ENCODE measurements at places on chromosomes 5 and 9.

DNA sequence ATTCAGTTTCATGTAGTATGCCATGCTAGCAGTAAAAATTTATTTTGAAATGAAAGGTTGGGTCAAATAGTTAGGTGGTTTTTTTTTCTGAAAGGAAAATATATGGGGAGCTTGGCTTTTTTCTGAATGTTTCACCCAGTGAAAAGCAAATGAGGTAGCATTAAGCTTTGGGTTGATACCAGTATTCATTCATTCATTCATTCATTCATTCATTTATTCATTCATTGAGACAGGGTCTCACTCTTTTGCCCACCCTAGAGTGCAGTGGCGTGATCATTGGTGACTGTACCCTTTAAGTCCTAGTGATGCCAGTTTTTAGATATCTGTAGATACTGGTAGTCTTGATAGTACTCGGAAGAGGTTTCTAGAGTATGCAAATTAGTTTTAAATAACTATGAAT lies 42.4 kb upstream of the LRRC70 start:
- no peak for DNase-seq

GRCh38 chr5:44538797-44539601 lies 149.8 kb upstream of the FGF10 start:
- no peak for DNase-seq

DNA sequence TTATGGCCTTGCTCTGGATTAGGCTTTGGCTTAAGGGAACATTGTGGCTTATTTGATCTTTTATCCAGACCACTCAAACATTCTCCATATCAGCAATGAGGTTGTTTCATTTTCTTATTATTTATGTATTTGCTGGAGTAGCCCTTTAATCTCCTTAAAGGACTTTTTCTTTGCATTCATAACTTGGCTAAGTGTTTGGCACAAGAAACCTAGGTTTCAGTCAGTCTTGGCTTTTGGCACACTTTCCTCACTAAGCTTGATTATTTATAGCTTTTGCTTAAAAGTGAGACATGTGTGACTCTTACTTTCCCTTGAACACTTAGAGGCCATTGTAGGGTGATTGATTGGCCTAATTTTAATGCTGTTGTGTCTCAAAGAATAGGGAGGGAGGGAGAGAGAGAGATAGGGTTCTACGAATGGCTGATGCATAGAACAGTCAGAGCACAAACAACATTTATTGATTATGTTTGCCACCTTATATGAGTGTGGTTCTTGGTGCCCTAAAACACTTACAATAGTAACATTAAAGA lies 2265.3 kb upstream of the C9orf72 start:
- DNase-seq, result no peak

- no peak for DNase-seq
Measured at GRCh38 chr9:130140706-130141105, 31.5 kb upstream of the NCS1 start.

DNA sequence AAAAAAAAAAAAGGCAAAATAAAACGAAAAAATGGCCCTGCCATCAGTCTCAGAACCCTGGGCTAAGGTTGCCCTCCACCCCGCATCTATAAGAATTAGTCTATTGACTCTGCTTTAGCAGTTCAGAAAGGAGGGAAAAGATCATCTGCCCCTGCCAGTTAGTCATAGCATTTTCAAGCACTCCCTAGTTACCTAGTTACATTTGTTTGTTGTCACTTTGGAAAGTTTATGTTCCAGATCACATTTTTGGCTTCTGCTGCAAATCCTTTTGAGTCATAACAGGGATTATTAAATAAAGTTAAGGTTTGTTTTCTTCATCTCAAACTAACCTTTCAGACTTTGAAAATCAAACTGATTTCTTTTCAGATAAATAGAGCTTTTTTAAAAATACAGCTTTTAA lies 52.1 kb downstream of the AQP7 start:
- no peak for DNase-seq

- DNase-seq, result no peak
Measured at GRCh38 chr5:97550164-97550563, 367.1 kb upstream of the RIOK2 start.

DNA sequence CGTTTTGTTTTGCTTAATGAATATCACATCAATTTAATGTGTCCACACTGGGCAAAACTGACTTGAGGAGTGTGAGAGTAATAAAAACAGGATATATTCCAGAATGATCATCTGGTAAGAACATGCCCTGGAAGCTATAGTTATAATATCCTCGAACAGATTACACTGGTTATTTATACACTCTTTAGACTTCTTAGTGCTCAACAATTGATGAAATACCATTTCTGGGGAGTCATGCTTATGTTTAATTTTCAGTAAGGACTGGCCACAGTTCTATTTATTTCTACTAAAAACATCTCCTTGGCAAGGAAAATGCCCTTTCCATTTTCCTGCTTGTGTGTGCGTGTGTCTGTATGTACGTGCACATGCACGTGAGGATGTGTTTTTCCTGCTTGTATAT lies 205.0 kb downstream of the TRIO start:
- no peak for DNase-seq

DNA sequence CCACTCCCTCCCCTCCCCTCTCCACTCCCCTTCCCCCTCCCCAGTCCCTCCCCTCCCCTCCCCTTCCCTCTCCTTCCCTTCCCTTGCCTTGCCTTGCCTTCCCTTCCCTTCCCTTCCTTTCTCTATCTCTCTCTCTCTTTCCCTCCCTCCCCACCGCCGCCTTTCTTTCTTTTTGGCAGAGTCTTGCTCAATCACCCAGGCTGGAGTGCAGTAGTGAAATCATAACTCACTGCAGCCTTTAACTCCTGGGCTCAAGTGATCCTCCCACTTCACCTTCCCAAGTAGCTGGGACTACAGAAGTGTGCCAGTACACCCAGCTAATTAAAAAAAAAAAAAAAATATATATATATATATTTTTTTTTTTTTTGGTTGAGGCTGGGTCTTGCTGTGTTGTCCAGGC lies 45.5 kb downstream of the IL31RA start:
- DNase-seq, result no peak

GRCh38 chr9:5446451-5447236 lies 3.7 kb upstream of the CD274 start:
- DNase-seq, result no peak

GRCh38 chr9:137296670-137297664 lies 5.1 kb downstream of the NRARP start:
- no peak for DNase-seq

- DNase-seq, result no peak
Measured at GRCh38 chr9:108211411-108211955, 644.3 kb downstream of the ACTL7B start.

DNA sequence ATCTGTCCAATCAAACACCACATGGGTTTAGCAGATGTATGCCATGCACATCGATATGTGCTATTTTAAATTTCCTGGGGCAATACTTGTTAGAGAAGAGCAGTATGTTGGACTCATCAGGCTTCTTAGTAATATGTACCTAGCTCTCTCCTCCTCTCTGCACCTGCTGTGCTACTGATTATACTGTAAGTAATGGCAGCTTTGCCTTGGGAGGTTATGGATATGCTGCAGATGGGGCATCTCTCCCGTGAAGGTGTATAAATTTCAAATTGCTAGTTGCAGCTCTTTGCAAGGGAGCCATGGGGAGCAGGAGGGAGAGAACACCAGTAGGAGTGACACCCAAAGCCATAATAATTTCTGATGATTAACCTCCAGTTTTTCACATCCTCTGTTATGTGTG lies 101.5 kb downstream of the SPATA31D1 start:
- no peak for DNase-seq

GRCh38 chr5:568061-568781 lies 43.9 kb upstream of the CEP72 start:
- no peak for DNase-seq

DNA sequence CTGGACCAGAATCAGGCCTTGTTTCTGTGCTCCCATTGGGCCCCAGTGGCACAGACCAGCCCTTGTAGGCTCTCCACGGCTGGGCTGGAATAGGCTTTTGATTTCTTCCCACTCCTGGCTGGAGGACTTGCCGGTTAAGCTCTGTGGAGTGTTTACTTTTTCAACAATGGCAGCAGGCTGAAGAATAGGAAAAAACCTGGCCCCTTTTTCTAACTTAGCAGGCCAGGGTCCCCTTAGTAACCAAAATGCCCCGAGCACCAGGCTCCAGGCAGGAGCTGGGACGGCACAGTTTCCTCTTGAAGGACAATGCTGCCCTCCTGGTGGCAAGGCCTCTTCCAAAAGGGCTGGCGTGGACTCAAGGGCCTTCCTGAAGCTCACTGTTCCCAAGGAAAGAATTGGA lies 230.3 kb downstream of the CRB2 start:
- DNase-seq, result no peak

DNA sequence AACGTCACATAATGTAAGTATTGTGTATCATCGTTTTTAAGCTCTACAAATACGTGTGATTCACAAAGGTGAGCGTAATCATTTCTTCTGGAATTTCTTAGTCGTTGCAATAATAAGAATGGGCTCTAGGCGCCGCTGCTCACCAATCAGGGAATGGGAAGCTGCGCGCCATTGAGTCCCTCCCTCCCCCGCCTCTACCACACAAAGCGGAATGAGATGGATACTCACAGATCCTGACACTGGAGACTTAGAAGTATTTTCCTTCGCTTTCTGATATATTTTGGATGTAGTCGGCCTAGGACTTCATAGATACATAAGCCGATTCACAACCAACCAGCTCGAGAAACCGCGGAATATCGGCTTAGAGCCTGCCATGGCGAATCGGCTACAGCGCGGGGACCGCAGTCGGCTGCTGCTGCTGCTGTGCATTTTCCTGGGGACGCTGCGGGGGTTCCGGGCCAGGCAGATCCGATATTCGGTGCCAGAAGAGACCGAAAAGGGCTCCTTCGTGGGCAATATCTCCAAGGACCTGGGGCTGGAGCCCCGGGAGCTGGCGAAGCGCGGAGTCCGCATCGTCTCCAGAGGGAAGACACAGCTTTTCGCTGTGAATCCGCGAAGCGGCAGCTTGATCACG lies at the start of gene PCDHGA11:
PCDHGA11 (plus strand) TSS at position 197 of the 634 bp plus-strand sequence; CDS start at position 374, 177 bp downstream.
- DNase-seq, result peak; percentile 27

DNA sequence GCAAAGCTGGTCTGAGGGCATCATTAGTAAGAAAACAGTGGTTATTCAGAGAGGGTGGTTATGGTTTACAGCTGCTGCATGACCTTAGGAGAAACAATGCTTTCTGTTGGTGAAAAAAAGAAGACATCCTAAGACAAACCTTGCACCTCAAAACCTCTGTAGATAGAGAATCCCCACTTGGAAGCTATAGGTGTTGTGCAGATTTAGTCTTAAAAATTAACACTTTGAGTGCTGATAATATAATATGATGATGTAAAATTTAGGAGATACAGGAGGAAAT lies 1.4 kb upstream of the PTTG1 start:
- no peak for DNase-seq

DNA sequence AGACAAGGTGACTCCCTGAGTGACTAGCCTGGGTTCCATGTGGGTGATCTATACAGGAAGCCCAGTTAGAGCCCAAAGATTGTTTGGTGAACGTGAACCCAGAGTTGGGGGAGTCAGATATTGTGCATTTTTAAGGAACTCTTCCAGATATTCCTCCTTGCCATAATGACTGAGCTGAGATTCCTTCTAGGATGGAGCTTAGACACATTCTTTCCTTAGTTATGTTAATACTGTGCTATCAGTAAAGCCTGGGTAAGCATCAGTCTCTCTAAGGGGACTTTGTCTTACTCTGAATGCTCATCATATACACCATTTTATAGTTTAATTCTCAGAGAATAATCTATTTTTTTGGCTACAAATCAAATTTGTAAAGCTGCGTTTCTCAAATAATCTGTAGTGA lies 68.1 kb downstream of the FOXB2 start:
- no peak for DNase-seq

GRCh38 chr5:88254320-88254719 lies 14.3 kb downstream of the TMEM161B start:
- no peak for DNase-seq

- DNase-seq, result no peak
Measured at GRCh38 chr5:44402084-44402483, 12.9 kb upstream of the FGF10 start.

- DNase-seq, result peak; percentile 45
Measured at GRCh38 chr9:12774861-12775678, at the start of gene LURAP1L. LURAP1L (plus strand) TSS chr9:12775020; CDS start chr9:12775716, 696 bp downstream.

DNA sequence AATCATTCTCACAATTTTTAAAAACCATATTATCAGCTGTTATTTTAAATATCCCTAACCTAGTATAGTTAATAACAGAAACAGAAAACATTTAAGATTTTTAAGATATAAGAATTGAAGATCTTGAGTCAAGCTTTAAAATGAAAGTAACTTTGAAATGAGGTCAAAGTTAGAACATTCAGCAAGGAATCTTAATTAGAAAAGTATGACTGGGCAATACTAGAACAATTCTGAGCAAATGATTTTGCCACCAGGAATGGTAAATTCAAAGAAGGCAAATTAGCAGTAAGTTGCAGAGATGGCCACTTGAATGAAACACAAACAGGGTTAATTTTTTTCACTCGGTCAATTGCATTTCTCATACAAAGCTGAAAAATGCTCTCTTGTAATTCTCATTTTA lies 117.9 kb downstream of the NXNL2 start:
- DNase-seq, result no peak

- no peak for DNase-seq
Measured at GRCh38 chr5:156479849-156480248, 152.9 kb downstream of the SGCD start.

DNA sequence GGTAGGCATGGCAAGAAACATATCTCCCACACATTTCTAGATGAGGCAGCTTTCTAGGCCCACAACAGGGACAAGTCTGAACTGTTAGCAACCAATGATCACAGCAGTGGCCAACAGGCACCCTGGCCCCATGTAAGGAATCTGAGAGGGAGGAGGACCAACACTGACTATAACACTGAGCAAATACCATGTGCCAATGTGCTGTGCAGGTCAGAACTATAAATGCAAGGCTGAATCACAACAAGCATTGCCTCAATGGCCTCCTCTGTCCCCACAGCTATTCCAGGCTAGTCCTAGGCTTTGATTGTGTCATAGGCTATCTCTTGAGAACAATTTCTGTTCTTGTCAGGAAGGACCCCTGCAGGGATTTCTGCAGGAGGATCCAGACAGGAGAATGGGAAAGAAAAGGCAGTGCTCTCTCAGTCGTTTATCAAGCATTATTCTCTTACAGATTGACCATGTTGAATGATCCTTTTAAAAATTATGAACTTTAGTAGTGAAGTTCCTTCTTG lies 221.2 kb downstream of the TLE1 start:
- DNase-seq, result no peak

Measured in NCI-H526 (cell line).